ENCODE measurements at places on chromosomes 2 and 18.

DNA sequence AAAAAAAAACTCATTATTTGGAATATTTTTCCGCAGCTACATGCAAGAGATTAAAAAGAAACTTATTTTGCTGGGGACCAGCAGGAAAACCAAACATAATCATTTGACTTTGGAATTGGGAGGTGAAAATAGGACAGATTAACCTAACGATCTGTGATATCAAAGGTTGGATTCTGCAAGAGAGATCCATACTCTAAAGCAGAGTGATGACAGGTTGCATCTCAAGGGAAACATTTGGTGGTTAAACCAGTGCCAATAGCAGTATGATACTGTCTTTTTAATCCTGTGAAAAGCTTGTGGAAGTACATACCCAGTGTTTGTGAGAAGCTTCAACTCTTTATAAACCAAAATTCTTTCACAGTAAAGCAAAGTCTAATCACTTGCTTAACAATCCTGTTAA is 5.3 kb upstream of the IKZF2 start:
- no peak for DNase-seq

GRCh38 chr18:32389858-32390257 is 80.8 kb downstream of the GAREM1 start:
- no peak for DNase-seq

GRCh38 chr18:8808001-8808400 is 102.6 kb downstream of the MTCL1 start:
- DNase-seq, result no peak

DNA sequence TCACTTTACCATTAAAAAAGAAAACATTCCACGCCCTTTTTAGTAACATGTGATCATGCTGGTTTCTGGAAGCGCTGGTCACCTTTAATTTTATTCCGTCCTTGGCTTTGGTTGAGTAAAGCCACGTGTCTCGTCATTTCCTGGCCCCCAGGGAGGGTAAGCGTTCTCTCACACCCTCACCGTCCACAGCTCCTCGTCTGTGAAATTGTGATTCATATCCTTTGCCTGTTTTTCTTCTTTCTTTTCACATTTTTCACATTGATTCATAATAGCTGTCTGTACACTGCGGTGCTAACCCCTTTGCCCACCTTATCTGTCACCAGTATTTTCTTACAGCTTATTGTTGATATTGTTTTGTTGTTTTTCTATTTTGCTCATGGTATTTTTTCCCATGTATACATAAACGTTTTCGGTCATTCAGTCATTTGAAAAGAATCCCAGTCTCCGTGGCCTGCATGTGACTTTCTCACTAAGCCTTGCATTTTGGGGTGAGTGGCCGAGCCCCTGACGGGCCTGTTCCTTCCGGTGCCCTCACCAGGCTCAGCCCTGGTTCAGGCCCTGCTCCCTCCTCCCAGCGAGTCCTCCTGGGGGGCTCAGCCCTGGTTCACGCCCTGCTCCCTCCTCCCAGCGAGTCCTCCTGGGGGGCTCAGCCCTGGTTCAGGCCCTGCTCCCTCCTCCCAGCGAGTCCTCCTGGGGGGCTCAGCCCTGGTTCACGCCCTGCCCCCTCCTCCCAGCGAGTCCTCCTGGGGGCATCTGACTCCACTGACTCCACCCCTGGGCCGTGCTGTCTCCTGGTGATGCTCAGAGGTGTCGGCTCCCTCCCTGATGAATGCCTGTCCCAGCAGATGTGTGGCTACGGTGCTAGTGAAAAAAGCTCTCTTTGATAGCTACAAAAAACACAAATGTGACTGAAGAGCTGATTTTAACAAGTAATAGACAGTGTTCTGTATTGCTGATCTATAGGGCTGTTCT is 249.7 kb upstream of the PXDN start:
- DNase-seq, result no peak

DNA sequence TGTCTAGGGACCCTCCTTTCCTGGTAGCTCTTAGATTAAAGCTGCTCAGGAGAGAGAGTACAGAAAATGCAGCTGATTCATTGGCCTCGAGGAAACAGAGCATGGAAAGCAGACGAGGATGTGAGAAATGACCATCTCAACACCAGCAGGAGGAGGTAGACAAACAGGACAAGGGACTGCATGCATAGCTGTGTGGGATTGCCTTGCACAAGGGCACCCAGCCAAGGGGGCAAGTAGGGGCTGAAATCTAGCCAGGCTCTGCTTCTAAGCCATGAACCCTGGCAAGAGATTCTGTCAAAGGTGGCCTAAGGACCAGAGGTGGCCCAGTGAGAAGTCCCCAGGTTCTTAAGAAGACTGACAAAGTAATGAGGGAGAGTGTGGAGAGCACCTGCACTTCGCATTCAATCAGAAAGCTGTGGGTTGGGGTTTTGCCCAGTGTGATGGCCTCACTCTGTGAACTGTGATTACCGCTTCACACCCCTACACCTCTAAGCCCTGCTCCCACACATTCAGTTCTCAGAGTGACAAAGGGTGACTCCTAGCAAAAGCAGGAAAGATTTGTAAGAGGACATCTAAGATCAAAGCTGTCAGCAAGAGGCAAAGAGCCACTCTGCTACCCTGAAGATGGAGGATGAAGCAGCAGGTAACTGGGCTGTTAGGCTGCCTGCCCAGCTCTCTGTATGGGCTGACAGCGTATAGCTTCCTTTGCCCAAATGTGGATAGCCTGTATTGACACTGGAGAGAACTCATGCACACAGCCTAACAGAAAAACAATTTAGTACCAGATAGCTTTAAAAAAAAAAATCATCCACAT is 151.3 kb upstream of the PELI1 start:
- no peak for DNase-seq

GRCh38 chr2:137675584-137676327 is 288.5 kb upstream of the HNMT start:
- DNase-seq, result no peak

DNA sequence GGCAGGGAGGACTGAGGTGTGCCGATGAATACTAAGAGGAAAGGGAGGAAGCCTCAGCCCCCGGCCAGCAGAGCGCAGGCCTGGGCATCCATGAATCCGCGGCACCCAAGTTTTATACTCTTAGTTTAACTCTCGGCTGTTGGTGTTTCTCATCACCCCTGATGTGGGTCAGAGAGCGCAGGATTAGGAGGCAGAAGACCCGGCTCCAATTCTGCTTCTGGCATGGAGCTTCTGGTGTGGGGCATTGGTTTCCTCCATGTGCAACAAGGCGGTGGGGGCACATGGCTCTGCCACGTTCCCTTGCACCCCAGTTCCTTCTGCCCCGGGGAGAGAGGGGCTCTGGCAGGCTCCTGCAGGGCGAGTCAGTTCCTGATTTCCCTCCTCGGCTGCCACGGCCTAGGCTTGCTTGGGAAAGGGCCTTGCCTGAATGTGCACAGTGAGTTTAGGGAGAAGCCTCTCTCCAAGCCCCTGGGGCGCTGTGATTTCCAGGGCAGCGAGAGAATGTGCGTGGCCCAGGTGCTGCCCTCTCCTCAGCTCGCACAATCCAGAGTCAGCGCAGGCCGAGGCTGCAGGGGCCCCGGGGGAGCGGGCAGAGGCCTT is 36.2 kb upstream of the DNMT3A start:
- no peak for DNase-seq

DNA sequence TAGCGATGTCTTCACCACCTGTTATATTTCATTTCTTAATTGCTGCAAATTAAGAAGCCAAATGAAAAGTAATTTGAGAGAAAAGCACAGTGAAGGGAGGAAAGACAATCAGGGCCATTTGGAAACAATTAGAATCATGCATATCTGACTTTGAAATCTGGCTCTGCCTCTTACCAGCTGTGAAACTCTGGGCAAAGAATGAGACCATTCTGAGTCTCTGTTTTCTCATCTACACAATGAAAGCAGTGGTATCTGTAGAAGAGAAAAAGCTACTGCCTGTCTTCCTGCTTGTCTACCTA is 334.5 kb upstream of the CYRIA start:
- no peak for DNase-seq

DNA sequence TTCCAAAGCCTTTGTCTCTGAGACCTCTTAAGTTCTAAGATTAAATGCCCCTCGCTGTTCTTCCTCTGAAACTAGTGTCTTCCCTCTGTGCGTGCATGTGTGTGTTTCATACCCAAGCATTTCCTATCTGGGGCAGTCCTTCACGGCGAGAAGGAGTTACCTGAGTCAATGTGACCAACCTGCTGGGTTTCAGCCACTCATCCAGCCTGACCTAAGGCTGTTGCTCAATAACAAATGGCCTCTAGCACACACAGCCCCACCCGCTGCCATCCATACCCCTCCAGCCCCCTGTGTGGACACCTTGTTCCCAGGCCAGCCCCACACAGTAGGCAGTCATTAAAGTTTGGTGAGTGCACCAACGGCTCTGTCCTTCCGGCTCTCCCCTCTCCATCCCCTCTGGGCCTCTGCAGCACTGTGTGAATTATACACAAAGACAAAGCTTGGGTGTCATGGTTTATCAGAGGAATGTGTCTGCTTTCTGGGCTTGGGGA is 53.8 kb upstream of the FOSL2 start:
- no peak for DNase-seq

DNA sequence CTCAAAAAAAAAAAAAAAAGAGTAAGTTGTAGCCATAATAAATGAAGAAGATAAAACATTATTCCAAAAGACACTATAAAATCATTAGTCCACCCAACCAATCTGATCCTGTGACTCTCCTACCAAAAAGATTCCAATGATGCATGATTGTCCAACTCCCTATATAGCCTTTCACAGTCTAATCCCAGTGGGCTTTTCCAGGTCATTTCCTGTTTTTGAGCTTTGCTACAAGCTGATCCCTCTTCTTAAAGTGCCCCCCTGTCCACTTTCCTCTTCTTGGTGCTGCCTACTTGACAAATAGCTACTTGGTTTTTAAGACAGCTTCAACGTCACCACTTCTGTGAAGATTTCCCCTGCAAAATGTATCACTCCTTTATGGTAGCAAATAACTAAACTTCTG is 88.4 kb downstream of the SEMA4F start:
- DNase-seq, result no peak

- DNase-seq, result no peak
These were observed 122.7 kb downstream of the GULP1 start for GRCh38 chr2:188414411-188414810.

DNA sequence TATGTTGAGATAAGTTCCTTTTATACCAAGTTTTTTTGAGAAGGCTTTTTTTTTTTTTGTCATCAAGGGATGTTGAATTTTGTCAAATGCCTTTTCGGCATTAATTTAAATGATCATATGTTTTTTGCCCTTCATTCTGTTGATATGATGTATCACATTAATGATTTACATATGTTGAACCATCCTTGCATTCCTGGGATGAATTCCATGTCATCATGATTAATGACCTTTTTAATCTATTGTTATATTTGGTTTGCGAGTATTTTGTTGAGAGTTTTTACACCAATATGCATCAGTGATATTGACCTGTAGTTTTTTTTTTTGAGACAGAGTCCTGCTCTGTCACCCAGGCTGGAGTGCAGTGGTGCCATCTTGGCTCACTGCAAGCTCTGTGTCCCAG is 585.7 kb upstream of the FANCL start:
- DNase-seq, result no peak

GRCh38 chr18:58862851-58863538 is 1.7 kb upstream of the ZNF532 start:
- DNase-seq, result no peak

DNA sequence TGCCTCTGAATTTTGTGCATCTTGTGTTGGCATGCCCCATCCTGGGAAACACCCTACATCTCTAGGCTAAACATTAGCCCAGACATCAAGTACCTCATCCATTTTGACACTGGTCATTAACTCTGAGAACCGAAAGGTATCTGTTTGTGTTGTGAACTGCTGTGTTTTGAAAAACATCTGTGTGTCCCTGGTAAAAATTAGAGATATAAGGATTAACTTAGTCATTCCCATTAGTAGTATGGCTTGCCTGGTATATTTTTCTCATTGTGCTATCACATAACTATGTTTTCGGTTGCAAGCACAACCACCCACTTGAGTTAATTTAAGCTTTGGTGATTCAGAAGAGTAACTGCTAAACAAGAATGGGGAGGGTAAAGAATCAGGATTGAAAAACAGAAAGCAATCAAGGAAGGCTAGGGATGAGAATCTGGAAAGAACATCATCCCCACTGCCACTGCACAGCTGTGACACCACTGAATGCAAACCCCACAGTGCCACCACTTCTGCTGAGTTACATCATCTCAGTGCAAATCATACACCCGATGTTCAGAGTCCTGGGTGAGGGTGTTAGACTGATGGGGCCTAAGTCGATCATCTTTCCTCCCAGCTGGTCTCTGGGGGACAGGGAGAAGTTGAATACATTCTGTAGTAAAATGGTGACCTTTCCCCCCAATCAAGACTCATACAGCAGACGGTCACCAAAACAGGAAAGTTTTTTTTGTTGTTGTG is 234.0 kb downstream of the EPHA4 start:
- no peak for DNase-seq

DNA sequence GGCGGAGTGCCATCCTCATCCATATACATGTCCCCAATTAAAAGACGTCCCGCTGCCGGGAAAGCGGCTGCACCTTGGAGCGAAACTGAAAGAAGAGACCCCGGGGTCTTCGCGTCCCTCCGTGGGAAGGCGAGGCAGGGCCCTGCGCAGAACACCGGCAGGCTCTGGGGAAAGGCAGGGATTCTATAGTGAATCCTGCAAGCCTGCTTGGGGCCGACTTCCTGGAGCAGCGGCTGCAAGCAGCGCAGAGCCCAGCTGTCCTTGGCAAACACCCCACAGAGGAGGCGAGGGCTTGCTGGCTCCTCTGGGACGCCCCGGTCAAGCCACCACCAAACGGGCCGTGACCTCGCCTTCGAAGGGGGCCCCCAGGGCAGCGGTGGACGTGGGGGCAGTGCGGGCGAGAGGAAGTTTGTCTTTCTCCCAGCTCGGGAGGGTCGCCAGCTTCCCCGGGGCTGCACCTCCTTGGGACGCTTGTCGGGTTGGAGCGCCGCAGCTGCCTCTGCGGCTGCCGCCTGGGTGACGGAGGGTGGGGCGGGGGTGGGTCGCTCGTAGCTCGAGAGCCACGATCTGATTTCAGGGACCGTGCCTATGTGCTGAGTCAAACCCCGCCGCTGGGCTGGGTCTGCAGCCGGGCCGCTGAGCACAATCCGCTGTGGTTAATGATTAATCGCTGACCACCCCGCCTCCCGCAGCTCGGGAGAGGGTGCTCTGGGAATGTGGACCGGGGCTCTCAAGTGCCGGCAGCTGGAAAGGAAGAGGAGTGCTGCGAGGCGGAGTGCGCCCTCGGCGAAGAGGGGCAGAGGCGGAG is 486 bp upstream of the GPR39 start:
- DNase-seq, result no peak

- no peak for DNase-seq
These were observed 45.9 kb upstream of the ARL4C start for GRCh38 chr2:234542742-234543141.

- DNase-seq, result no peak
These were observed 19.0 kb upstream of the GALR1 start for GRCh38 chr18:77230645-77231044.

DNA sequence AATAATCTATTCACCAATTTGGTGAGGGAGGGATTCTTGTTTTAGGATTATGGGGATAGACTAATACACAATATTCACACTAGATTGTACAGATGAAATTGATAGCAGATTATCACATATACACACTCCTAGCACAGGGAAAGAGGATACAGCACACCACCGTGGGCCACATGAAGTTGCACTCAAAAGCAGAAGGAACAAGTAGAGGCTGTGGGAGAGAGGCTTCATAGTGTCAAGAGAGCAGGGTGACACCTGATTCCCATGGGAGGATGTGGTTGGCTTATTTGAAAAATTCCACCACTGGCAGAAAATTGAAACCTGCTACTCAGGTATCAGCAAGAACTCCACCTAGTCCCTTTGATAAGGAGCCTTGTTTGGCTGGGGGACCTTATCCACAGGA is 395.6 kb downstream of the SPAG16 start:
- no peak for DNase-seq

GRCh38 chr2:230924470-230925341 is at the start of gene GPR55:
Gene GPR55, minus strand, starts transcription at chr2:230925242. Its CDS starts 14,280 bp downstream, at chr2:230910962.
- no peak for DNase-seq

Data from anterior cingulate cortex (tissue), 58 donors.